ENCODE measurements at places on chromosomes 12 and 14.
A peak's percentile ranks its signal among the peaks of the same experiment; 100 is the strongest.

- DNase-seq, result no peak
Observed at GRCh38 chr14:44896275-44897040, 65.3 kb downstream of the KLHL28 start.

DNA sequence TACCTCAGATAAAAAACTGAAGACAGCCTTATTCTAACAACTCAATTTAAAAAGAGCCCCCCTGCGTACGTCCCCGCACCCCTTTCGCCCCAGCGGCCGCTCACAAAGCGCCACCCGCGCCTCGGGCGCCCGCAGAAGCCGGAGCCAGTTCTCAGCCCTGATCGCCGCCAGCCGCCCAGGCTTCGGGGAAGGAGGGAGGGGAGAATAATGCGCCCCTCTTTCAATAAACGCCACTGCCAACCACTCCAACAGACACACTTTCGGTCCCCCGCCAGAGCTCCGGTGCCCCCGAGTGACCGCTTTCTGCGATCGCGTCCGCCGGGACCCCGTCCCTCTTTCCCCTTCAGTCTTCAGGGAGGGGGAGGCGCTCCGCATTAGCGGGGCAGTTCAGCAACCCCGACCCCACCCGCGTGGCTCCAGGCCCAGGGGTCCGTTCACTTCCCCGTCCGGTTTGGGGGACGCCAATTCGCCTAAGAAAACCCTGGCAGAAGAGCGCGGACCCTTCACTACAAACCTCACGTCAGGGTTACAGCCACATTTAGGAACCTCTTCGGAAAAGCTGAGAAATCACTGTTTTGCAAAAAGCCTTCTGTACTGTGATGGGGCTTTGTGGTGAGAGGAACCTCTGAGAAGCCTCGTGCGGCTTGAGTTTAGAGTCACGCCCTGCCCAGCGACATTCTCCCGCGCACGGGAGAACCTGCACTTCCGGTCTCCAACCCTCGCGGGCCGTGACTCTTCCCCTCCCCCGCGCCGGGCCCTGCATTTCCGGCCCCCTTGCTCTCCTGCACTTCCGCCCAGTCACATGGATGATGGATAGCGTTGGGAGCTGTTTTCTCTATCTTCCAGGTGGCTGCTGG lies 18.7 kb downstream of the FOXG1 start:
- DNase-seq, result no peak

GRCh38 chr12:113220593-113221180 lies 577 bp upstream of the TPCN1 start:
- no peak for DNase-seq

GRCh38 chr14:104735830-104736642 lies 12.0 kb downstream of the ADSS1 start:
- peak; percentile 81 for DNase-seq

- no peak for DNase-seq
Observed at GRCh38 chr14:67814821-67815220, 1.6 kb downstream of the ZFYVE26 start.

DNA sequence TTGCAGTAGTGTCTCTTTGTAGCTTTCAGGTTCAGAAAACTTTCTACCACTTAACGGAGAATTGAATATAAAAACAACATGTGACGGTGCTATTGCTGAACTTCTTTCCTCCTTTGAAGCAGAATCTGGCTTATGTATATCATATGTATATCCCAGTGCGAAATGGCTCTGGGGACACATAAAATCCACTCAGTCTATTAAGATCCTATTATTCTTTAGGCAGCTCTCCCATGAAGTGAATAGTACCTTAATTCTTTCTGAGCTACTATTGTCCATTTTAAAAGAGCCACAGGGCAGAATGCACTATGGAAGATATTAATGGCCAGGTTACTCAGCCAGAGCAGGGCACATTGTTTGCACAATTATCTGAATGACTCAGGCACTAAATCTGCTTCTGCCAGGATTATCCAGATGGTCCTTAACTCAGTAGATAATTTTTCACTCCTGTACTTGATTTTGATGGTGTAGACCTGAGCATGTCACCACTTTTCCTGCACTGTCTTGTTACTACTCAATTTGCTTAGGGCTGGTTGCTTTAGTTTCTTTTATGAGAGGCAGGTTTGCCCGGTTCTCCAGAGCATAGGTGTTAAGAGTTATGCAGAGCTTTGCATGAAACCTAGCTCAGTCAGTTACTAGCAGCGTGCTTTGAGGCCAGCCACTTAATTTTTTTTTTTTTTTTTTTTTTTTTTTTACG lies 5.5 kb downstream of the CNTN1 start:
- DNase-seq, result no peak

Data from choroid plexus epithelial cell (primary cell).